ENCODE measurements at places on chromosomes 3 and 15.

DNA sequence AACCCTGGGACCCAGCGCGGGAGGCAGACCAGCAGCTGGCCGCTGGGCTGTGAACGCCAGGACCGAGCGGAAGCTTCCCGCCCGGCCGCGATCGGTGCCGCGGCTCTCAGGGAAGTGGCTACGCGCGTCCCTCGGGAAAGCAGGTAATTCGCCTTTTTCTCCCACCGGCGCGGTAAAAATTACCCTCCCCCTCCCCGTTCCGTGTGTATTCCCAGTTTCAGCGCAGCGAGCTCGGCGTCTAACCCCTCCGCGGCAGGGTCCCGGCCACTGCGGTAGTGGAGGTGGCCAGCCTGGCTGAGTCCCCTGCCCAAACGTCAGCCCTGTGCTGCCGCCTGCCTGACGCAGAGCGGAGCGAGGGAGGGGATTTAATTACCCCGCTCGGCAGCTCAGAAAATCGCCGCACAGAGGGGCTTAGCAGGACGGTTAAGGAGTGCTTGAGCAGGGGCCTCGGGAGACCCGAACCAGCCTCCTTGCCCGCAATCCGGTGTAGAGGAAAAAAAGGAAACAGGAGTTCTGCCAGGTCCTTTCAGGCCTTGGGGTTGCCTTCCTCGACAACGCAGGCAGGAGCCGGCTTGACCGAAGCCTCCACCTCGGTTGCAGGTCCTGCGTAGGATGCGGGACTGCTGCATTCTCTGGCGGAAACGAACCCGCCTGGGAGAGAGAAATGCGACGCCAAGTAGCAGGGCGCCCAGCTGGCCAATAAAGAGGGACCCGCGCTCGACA is 2.9 kb downstream of the GATA2 start:
- no peak for DNase-seq

GRCh38 chr3:122357828-122358702 is 25.0 kb downstream of the MIX23 start:
- no peak for DNase-seq

- DNase-seq, result no peak
Measured at GRCh38 chr15:47614360-47615011, 102.8 kb upstream of the SEMA6D start.

GRCh38 chr15:43922021-43922420 is 95.2 kb downstream of the WDR76 start:
- no peak for DNase-seq

DNA sequence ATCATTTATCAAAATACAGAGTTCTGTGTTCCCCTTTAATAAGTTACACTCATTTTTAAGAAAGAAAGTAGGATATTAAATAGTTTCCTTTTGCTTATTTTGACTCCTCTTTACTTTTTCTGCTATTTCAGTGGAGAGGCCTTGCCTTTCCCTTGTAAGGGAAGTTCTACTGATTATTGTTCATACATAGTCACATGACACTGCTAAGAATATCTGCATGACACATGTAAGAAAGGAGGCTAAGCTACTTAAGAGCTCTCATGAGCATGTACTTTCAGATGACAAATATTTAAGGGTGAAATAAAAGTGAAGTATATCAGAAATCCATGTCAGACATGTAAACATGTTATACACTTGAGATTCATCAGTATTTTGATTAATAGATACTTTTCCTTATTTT is 39.0 kb downstream of the MYRIP start:
- DNase-seq, result no peak

DNA sequence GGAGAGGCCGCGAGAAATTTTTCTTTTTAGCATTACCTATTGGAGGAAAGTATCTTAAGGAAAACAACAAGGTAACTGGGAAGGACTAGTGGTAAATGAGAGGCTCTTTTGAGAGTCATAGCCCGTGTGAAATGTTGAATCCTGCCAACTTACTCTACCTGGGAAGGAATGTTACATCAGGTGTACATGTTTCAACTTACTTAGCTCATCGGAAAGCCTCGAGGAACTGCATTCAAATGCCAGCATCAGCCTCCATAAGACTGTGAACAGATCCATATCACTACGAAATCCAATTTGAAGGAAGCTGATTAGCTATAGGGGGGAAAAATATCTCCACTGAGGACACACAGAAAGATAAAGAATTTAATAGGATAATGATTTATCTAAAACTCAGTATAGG is 72.3 kb upstream of the PDZRN3 start:
- no peak for DNase-seq

DNA sequence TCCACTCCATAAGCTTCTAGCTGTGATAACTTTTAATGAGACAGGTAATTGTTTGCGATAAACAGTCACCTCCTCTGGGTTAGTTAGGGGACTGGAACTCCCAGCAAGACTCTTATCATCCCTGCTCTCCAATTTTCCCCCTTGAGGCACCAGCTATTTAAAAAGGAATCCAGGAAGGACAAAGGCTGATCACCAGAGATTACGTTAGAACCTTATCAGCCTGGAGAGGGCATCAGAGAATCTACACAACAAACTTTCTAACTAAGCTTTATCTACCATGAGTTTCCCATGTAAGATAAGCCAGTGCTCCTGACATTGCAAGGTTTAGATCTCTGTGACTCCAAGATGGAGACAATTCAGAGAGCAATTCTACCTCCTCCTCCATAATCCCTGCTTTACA is 31.3 kb downstream of the GPR176 start:
- no peak for DNase-seq

GRCh38 chr3:113852506-113852905 is 13.9 kb downstream of the GRAMD1C start:
- no peak for DNase-seq

DNA sequence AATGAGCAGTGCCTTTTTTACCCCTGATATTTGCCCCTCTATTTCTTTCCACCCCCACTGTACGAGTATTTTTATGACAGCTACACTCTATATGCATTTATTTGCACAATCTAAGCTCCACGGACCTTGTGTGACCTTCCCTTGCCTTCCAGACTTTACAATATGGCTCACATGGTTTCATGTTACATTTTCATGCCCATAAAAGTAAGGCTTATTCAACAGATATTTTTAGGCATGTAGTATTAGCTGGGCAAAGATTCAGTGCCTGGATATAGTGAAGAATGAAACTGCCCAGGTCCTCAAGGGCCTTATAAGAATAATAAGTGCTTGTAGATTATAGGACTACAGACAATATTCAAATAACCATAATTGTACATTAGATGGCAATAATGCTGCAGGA is 481.9 kb upstream of the CNTN4 start:
- no peak for DNase-seq

DNA sequence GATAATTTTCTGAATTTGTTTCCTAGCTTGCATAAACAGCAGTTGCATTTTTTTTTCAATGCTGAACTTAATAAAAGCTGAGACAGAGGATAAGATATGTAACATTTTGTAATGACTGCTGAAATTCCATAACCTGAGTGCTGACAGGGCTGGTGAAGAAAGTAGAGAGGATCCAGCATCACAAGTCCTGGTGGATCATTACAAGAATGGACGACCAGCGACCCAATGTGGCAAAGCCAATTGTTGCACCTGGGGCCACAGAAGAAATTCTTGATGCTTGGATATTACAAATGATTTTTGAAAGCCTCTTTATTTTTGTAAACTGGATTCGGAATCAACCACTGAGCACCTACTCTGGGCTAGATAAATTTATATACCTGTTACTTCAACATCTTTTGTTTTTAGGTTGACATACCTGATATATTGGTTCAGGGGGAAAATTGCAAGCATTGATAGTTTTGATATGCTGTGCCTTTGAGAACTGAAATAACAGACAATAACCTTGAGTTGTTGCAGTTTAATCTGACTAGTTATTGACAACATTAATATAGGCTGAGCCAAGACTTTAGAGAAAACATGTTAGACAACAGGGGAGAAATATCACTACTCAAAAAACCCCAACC is 3.9 kb upstream of the ACTL6A start:
- DNase-seq, result no peak

DNA sequence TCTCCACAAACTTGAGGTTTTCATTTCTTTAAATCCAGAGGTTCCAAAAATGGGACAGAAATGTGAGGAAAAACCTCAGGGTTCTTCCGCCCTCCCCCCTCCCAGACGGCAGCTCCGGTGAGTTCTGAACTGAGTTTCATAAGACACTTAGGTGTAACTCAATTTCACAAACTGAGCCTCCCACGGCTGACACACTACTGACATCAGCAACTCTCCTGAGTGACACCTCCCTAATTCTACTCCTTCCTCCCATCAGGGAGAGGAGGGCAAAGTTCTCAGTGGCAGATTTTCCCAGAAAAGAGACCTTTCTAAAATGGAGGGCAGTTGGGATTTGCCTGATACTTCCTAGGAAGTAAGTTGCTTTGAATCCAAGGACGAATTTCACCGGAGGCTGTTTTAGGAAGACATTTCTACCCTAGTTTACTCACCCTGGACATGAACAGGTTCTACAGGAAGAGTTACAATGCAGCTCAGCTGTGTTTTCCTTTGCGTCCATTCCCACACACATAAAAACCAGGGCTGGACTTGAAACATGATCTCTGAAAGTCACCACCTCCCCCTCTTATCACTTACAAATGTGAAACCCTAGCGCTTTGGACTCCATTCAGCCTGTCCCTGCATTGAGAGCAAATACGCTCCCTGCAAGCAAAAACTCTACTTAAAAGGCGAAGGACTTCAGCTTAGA is 78.1 kb upstream of the LMOD3 start:
- DNase-seq, result peak; percentile 37

DNA sequence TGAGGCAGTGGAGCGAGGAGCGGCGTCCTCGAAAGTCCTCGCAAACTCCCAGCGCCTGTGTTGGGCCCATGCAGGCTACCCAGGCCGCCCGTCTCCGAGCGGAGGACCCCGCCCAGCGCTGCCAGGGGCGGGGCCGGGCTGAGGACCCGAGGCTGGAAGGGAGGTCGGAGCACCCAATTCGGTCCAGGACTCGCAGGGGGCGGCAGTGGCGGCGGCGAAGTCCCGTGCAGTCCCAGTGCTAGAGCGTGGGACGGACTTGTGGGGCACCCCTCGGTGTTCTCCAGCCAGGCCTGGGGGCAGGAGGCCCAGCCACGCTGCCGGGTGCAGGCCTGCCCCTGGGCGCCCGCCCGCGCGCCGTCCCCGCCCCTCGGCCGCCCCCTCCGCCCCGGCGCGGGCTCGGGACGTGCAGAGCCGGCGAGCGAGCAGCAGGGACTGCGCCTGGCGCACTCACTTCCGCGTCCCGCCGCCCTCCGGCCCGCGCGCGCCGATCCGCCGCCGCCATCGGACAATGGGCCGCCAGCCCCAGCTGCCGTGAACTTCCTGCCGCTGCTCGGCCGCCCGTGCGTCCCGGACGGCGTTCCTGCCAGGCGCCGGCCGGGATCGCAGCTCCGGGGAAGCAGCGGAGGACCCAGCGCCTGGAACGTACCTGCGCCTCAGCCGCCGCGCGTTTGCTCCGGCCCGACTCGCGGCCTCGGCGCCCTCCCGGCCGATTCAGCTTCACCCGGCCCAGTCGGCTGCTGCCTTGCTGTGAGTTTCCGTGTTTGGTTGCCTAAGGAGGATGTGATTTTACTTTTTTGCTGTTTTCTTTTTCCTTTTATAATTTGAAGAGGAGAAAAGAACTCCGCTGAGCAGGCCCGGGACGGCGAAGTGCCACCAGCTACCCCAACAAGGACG is 596 bp upstream of the LIMD1 start:
- peak; percentile 65 for DNase-seq

DNA sequence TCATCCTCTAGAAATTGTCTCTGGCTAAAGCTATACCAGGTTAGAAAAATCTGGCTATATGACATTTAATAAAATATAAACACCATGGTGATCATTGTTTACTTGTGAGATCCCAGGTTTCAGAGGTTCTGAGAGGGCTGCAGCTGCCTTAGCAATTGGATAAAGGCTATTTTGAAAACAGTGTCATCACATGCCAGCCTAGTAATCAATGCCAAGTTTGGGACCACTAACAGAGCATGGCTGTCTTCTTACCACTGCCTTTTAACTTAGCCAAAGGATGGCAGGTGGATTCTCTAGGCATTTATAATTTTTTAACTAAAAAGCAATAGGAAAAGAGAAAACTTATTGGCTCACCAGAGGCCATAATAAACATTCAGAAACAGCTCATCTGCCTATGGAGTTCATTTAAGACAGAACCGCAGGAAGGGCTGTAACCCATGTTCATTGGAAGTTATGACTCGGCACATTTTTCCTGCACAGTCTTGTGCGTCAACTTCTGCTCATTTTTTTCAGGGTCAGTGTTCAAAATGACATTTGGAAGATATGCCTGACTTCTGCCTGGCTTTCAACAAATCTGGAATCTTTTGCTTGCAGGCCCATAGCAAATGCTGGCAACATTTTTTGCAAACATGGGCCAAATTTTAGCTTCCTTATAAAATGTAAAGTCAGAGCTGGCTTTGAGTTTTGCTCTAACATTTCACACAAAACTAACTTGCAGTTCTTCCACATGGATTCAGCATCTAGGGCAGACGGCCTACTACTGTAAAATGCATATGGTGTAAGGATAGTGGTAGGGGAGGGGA is 476.0 kb upstream of the TBL1XR1 start:
- DNase-seq, result no peak

DNA sequence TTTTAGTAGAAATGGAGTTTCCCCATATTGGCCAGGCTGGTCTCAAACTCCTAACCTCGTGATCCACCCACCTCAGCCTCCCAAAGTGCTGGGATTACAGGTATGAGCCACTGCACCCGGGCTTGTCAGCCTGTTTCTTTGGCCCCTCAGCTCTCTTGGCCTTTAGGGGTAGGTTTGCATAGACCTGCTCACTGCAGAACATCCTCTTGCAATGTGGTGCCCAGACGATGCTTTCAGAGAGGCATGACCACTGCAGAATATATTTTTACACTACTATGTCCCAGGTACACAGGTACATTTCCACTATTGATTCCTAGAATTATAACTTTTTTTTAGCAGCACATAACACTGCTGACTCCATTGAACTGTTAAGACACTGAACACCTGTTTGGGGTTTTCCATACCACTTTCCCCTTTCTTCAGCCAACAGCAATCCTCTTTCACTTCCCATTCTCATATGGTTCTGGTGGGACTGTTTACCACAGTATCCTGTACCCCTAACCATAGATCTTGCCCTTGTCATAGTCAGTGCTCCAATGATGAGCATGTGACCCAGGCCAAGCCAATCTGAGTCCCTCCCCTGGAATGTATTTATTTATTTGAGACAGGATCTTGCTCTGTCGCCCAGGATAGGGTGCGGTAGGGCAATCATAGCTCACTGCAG is 21.1 kb downstream of the CCDC32 start:
- no peak for DNase-seq

GRCh38 chr3:126389112-126389793 is 5.5 kb upstream of the CFAP100 start:
- no peak for DNase-seq
